Amniotic stem cell (primary cell): ENCODE measurements at places on chromosomes 4 and X.
A peak's percentile ranks its signal among the peaks of the same experiment; 100 is the strongest.

DNA sequence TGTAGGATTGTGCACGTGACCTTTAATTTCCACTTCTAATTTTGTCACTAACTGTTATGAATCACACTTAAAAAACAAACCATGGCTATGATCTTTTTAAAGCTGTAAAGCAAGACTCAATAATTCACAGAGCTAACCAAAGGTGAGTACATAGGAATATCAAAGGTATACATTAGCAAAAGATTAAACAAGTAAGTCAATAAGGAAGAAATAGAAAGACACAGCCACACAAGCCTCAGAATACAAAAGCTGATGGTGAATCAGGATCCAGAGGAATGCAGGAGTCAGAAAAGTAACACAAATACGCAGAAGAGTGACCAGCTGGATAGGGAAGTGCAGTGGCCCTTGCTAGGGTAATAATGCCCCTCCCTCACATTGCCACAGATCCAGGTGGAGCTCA is 943.6 kb downstream of the DMD start:
- DNase-seq = no peak

- no peak for DNase-seq
These were observed 29.7 kb downstream of the SEPTIN11 start for GRCh38 chr4:76979236-76979635.

- DNase-seq = no peak
These were observed 42.0 kb upstream of the ZXDA start for GRCh38 chrX:57952320-57952678.

DNA sequence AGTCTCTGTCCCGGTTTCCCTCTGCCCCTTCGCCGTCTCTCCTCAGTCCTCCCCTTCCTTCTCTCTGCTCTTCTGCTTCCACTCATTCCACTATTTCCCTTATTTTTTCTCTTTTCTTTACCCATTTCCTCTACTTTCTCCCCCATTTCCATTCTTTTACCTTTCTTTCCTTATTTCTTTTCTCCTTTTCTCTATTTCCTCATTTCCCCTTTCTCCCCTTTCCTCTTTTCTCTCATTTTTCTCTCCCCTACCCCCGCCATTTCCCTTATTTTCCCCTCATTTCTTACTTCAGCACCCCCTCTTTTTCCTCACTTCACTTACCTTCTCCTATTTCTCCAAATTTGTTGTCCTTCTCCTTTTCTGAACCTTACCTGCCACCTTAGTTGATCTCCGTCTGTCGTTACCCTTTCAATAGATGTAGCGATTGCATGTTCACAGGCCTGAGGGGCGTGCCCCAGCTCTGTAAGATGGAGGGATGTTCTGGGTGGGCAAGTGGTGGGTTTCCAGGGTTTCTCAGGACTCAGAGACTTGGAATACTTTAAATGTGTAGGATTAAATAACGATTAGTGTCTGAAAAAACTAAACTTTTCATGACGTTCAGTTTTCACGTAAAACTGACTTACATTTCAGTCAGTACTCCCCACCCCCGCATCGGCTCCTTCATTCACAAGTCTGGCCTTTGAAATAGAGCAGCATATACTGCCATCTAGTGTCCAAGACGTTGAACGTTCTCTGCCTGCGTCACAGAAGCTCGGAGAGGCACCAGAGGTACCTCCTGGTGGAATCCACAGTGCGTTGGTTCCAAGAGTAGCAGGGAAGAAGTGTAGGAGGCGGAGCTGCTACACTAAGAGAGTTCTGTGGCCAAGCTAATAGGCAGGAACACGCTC is 641 bp upstream of the NCBP2L start:
- peak; percentile 74 for DNase-seq

GRCh38 chr4:124432500-124432899 is 280.0 kb downstream of the ANKRD50 start:
- DNase-seq = no peak

GRCh38 chr4:11455201-11455835 is 26.6 kb upstream of the HS3ST1 start:
- DNase-seq = no peak

GRCh38 chrX:4588466-4588865 is 875.0 kb upstream of the PRKX start:
- no peak for DNase-seq

DNA sequence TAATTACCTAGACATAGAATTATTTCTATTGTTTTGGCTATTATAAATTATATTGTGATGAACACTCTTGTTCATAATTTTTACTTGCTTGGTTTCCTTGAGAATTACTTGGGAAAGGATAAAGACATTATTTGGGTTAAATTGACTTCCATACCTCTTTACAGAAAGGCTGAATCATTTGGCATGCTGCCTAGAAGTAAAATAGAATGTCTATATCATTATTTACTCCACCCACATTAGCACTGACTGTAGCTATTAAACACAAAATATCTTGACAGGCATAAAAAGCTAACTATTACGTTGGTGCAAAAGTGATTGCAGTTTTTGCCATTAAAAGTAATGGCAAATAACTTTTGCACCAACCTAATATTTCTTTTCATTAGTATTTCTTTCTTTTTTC is 29.7 kb upstream of the ADH6 start:
- no peak for DNase-seq

DNA sequence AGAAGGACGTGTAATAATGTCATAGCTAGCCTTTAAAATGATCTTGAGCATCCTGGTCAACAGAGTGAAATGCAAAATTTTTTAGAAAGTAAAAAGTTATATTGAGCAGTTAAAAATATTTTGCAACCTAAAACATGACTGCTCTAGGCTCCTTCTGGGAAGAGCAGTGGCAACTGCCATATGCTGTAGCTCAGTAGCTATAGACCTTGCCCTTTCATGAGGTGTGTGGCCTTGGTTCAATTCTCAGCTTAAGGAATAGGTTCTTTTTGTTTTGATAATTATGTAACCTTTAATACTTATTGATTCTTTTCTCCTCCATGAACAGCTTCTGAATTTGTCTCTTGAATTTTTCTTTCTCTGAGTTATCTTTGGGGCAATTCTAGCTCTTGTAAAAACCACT is 105.0 kb downstream of the ARSJ start:
- DNase-seq = no peak

GRCh38 chrX:154091678-154092077 is 5.8 kb downstream of the MECP2 start:
- no peak for DNase-seq

- no peak for DNase-seq
These were observed 16.0 kb downstream of the LRPAP1 start for GRCh38 chr4:3516061-3516835.

DNA sequence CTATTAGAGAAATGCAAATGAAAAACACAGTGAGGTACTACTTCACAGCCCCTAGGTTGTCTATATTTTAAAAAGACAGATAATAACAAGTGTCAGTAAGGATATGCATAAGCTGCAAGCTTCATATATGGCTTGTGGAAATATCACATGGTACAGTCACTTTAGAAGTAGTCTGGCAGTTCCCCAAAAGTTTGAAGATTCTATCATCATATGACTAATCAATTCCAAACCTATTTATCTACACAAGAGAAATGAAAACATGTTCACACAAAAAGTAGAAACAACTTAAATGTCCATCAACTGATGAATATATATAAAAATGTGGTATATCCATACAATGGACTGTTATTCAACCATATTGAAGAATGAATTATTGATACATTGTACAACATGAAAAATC is 185.8 kb upstream of the STK26 start:
- DNase-seq = no peak

GRCh38 chr4:77586951-77587383 is 18.7 kb upstream of the CXCL13 start:
- no peak for DNase-seq

GRCh38 chrX:13088156-13088487 is 43.7 kb upstream of the FAM9C start:
- DNase-seq = no peak

- DNase-seq = peak; percentile 25
These were observed at the start of gene PRRG1 for GRCh38 chrX:37349221-37350033. PRRG1 (plus strand) TSS chrX:37349364; CDS start chrX:37406250, 56,886 bp downstream.

DNA sequence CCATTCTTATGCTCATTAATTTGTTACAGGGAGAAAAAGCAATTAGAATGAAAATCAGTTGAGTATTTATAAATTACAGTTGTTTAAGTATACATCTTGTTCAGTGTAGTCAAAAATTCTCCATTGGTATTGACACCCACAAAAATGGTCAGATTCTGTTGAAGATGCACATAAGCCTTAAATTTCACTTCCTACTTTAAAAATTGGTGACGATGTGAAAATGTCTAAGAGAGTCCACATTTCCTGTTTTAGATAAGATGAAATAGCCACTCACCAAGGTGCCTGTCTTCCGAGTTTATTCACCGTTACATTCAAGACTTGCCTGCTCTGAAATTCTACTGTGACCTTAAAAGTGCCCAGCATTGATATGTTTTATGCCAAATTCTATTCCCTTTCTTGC is 93.6 kb downstream of the GPR143 start:
- no peak for DNase-seq

DNA sequence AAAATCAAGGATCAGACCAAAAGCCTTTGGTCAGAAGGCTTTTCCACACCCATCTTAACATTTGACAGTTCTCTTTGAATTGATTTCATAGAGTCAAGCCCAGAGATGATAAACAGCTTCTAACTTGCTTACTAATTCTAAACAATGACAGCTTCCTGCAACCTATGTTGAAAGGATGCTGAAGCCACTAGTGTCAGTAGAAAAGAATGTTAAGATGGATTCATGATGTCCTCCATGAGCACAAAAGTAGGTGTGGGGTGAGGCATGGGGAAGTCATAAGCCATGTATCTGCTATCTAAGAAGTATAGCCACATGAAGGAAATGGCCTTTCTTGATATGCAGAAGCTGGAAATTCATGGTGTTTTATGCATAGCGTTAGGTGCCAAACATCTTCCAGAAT is 269.3 kb downstream of the DHX15 start:
- no peak for DNase-seq

GRCh38 chr4:17058536-17058915 is 160.1 kb upstream of the LDB2 start:
- DNase-seq = peak; percentile 12
